ENCODE measurements at places on chromosomes 2 and 18.

- DNase-seq: no peak
Measured at GRCh38 chr2:120526047-120526562, 180.2 kb downstream of the INHBB start.

- DNase-seq: no peak
Measured at GRCh38 chr2:23698721-23699579, 228.0 kb downstream of the ATAD2B start.

DNA sequence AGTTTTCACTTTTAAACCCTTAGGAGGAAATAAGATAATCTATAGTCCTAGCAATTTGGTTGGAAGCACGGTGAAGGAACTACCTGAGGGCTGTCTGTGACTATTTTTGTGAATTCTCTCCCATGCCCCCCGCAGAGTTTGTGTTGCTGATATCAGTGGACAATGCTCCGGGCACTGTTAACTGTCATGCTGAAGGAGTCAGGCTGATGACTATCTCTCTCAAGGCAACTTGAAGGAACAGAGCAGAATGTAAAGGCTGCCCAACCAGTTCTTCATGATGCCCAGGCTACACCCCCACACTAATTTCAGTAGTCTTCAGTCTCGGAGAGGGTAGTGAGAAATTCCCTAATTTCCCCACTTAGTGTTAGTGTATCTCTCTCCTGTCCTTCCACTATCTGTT lies 21.6 kb upstream of the RAB6C start:
- DNase-seq: no peak

GRCh38 chr18:71115261-71115660 lies 826.4 kb downstream of the SOCS6 start:
- DNase-seq: no peak

GRCh38 chr18:13136904-13137669 lies 81.5 kb upstream of the LDLRAD4 start:
- no peak for DNase-seq

DNA sequence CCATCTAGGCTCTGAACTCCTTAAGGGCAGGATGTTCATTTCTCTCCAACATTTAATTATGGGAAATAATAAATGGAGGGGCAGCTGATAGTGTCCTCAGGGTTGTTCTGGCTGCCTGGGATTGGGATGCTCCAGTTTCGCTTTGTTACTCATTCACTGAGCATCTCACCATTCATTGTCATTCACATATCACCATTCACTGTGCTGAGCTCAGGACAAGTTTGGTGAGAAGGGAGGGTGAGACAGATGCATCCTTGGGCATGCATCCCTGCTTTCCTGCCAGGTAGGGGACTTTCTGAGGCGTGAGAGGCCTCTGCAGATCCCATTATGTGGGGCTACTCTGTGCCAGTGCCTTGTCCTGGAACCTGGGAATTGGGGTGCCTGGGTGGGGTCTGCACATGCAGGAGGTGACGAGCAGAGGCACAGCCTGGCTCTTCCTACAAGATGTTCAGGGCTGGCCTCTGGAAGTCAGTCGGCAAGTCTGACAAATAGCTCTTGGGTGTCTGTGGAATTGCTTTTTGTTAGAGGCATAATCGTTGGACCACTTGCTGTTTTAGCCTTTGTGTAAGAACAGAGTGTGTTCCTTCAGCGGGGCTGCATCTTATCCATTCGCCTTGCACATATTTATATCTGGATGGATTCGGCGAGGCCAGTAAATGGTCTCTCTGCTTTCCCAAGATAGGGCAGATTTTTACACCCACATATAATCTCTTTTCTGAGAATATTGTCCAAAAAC lies 323.2 kb upstream of the THSD7B start:
- no peak for DNase-seq

DNA sequence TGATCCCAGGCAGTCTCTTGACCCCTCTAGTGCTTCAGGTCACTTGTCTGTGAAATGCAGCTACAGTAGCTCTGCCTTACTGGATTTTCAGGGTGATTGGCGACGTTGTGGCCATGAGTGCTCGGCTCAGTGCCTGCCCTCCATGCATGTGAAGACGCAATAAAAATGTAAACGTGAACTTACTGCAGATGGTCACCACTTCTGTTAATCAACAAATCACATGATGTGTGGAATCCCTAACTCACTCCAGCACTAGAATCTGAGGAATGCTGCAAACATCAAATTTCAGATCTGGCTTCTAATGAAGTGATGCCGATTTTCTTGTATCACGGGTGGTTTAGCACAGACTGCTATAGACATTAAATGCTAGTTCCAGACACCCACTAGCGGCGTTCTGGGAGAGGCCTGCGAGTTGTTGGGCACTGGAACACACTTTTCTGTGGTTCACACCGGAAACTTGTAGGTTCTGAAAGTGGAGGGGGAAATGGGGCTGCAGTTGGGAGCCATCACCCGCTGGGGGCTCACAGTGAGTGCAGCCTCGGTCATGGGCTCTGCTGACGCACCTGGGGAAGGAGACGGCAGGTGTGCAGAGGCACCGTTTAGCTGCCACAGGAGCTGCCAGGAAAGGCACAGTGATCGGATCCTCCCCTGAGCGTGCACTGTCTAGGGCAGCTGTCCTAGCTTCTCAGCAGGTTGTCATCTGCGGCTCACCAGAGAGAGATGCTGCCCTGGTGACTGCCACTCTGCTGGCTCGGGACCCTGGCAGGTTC lies 6.5 kb downstream of the CNDP1 start:
- DNase-seq: no peak

GRCh38 chr18:12491611-12492435 lies 84.1 kb downstream of the PRELID3A start:
- DNase-seq: no peak

DNA sequence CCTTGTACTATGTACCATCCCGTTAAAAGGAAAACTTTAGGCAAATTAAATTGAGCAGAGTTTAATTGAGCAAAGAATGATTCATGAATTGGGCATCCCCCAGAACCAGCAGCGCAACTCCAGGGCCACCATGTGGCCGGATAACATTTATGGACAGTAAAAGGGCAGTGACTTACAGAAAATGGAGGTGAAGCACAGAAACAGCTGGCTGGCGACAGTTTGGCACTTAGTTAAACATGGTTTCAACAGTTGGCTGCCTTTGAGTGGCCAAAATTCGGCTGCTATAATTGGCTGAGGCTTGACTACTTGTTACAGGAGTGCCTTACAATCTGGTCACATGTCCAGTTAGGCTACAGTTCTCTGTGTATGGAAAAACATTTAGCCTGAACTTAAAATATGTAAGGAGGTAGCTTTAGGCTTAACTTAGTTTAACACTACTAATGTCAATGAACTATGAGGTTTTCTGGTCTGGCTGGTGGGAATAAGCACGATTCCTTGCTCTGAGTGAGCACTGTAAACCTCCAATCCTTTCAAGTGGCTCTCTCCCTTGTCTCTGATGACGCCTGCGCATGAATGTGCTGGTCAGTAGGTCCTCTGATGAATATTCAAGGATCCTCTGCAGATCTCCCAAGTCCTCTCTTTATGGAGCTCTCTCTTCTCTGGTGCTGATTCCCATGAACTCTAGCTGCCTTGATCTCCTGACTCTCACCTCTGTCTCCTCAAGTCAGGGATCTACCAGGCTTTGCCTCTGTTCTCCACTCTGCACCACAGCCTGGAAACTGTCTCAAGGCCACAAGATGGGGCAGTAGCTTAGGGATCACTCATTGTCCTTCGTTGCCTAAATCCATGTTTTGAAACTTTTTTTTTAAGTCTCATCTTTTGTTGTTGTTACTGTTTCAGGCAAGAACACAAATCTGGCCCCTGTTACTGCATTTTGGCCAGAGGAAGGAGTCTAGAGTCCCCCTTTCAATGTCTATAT lies 24.4 kb upstream of the RAB31 start:
- no peak for DNase-seq

- no peak for DNase-seq
Measured at GRCh38 chr2:147325990-147326389, 518.8 kb upstream of the ACVR2A start.

GRCh38 chr18:42047721-42048120 lies 92.7 kb downstream of the PIK3C3 start:
- DNase-seq: no peak

DNA sequence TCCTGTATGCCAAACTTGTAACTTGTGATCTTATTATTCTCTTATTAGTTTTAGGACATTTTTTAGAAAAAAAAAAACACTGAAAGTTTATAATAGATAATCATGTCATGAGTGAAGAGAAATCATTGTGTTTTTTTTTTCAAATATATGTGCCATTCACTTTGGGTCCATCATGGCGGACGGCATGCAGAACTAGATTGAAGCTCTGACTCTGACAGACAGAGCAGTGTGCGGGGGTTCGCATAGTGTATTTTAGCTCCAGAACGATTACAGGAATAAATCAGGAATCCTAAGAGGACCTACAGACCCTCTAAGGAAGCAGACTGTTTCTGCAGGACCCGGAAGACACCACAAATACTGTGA lies 484.4 kb upstream of the REG3G start:
- DNase-seq: no peak

DNA sequence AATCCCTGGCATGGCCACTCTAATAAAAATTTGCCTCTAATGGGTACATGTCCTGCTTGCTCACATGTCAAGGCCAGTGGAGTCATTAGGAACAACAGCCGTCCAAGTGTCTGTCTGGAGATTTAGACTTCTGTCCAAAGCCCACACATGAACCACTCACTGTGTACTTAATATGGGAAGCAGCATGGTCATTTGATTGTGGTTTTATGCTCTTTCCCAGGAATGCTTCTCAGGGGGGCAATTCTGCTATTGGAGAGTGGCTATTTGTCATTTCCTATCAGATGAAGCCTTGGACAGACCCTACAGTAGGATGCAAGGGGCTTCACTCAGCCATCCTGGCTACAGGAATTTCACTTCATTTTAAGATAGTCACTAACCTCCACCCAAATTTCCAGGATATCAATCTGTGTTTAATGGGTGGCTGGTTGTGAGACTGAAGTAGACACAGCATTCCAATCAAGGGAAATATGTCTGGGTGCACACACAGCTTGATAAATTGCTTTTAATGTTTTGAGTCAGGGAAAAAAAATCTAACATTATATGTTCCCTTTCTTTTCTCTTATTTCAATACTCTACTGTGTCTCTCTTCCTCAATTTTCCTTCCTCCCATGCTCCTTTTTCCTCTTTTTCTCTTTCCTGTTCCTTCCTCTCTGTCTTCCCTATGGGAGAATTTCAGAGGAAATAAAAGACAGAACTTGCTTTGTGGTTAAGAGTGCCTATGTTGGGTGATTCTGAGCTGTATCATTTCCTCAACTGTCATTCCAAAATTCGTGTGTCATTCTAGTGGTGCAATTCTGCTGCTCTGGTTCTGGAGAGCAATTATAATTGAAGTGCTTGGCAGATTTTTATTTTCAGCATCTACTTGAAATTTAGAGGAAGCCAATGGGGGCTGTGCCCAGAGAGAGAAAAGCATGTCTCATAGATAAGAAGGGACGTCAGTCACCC lies 320.1 kb downstream of the OSR1 start:
- no peak for DNase-seq

DNA sequence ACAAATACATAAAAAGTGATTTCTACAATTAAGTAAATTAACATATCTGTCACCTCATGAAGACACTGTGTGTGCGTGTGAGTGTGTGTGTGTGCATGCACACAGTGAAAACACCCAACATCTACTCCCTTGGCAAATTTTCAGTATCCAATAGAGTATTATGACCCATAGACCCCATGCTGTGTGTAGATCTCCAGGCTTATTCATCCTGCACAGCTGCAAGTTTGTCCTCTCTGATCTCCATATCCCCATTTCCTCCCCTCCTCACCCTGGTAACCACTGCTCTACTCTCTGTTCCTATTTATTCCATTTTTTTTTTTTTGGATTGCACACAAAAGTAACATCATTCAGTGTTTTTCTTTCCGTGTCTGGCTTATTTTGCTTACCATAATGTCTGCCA lies 391.0 kb downstream of the SOX11 start:
- DNase-seq: no peak

DNA sequence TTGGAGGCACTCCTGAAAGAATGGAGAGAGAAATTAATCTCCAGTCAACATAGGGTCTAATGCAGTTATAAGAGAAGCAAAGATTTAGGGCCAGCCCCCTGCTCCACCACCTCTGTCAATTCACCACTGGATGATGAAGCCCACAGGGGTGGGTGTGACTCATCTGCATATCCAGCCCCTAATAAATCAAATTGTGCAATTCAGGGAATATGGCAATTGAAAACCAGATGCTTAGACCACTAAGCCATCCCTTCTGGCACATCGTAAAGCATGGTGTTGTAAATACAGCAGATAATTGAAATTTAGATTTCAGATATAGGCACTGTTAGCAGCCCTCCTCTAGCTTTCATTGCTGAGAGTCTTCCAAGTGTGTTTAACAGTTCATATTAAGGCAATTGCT lies 541.4 kb downstream of the PARD3B start:
- DNase-seq: no peak

- no peak for DNase-seq
Measured at GRCh38 chr18:22796113-22796512, 137.0 kb upstream of the RBBP8 start.

DNA sequence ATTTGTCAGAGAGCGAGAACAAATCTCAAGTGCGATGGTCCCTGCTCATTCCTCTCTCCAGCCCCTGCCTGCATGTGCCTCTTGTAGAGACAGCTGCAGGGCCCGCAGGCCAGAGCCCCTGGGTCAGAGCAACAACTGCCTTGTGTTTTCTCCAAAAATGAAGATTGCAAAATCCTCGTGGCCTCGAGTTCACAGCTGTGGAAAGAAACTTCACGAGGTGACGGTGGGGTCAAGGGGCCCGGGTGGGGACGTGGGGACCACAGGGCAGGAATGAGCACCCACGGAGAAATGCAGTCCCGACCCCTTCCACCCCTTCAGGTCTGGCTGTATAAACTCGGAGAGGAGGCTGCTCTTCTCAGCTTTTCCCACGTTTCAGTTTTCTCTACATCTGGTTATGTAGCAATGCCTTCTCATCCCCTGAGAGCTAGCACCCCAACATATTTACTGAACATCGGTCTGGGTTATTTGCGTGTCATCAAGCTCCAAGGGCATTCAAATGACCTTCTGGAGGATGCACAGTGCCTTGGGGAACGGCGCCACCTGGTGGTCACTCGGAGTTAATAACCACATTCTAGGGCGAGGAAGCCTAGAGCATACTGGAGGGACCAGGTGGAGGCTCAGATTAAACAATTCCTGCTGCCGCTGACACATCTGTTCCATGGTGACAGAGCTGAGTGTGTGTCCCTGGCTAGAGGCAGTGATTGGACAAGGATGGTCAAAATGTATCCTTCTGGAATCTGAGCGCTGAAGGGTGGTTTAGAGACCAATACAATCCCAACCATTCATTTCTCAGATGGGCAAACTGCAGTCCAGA lies 91.4 kb upstream of the CYRIA start:
- peak; percentile 21 for DNase-seq

- no peak for DNase-seq
Measured at GRCh38 chr2:121536347-121536746, 5.7 kb downstream of the RNU4ATAC start.

All from stimulated activated CD4-positive, alpha-beta T cell treated with anti-CD3 and anti-CD28 coated beads, Interleukin-12 subunit alpha, Interleukin-12 subunit beta, amount 100 ng/mL, for 24 hours (primary cell).